ENCODE measurements at places on chromosomes 3 and 15.

DNA sequence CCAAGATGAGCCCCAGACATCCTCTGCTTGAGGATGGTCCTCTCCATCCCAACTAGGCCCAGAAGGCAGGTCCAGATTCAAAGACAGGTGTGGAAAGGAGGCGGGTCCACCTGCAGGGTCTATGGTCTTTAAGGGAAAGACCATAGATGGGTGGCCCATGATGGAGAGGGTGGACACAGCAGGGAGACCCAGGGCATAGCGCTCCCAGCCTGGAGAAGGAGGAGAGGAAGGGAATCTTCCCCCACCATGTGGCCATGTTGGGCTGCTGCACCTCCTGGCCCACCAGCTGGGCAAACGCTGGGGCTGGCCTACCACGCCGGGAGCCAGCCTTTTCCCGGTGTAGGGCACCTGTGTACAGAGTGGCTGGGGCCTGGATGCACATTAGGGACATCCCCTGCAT lies 265.2 kb upstream of the TLE3 start:
- peak; percentile 13 for DNase-seq

DNA sequence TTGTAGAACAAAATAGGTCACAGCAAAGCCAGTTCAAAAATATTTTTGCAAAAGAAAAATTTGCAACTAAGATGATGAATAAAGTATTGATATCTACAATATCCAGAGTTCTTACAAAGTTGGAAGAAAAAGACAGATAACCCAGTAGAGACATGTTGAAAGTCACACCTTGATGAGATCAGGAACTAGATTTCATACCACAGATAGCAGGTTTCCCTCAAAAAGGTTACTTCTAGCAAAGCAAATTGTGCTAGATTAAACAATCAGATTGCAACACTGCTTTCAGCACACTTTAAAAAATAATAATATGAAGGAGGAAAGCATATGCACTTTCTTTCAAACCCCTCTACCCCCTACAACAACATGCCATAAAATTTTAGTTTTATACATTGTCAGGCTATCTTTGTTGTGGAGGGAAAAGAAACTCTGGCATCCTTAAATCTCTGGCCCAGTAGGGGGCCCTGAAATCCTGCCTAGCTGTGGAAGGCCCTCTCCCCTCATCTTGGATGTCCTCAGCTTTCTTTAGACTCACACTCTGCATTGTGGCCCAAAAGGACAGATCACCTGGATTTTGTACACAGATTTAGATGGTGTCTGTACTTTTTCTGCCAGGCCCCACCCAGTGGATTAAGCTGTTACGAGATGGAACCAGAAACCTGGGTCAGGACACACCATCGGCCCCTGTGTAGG lies 50.9 kb downstream of the CCR3 start:
- no peak for DNase-seq

DNA sequence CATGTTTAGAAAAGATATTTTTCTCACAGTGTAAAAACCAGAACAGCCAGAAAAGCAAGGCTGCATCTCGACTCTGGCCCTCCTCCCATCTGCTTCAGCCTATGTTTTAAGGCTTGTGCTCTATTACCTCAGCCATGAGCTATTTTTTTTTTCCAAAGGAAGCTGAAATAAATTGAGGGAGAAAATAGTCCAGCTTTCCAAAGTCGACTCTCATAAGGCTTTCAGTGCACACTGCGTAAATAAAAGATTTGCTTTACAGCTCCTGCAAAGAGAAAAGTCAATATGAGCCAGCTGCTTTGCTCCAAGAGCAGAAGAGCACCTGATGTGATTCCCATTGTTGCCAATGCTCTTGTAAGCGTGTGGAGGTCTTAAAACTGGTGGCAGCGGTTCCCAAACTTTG lies 26.7 kb downstream of the SCG3 start:
- DNase-seq: no peak

GRCh38 chr15:83605111-83605945 lies 48.6 kb upstream of the ADAMTSL3 start:
- DNase-seq: no peak

GRCh38 chr15:80076321-80077318 lies 17.1 kb downstream of the ZFAND6 start:
- no peak for DNase-seq
